DMS53 (cell line): ENCODE measurements at places on chromosomes 3 and 15.

DNA sequence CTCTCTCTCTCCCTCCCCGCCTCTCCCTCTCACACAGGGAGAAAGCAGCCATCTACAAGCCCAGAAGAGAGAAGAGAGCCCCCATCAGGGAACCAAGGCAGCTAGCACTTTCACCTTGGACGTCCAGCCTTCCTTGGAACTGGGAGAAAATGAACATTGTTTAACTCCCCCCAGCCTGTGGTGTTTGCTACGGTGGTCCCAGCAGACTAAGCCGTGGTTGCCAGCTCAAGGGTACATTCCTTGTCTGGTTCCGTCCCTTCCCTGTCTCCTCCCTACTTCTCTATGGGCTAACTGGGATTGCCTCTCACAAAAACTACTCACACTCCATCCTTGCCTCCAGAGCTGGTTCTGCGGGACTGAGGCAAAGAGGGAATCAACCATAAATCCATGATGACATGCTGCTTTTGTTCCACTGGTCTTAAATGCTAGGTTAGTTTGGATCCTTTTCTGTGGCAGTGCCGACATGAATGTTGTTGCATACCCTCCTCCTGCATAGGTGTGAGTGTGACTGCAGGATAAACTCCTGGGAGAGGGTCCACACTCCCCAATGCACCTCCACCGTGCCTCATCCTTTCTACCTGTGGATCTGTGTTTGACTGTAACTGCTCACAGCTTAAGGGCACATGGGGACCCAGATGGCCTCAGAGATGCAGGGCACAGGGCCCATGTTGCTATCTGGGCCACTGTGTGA is 12.0 kb downstream of the C3orf22 start:
- DNase-seq = no peak

- DNase-seq = no peak
These were observed 38.9 kb upstream of the MYZAP start for GRCh38 chr15:57552678-57553334.

- no peak for DNase-seq
These were observed 106.8 kb downstream of the EDEM1 start for GRCh38 chr3:5294356-5294755.

GRCh38 chr3:54967731-54968161 is 39.9 kb upstream of the LRTM1 start:
- no peak for DNase-seq

DNA sequence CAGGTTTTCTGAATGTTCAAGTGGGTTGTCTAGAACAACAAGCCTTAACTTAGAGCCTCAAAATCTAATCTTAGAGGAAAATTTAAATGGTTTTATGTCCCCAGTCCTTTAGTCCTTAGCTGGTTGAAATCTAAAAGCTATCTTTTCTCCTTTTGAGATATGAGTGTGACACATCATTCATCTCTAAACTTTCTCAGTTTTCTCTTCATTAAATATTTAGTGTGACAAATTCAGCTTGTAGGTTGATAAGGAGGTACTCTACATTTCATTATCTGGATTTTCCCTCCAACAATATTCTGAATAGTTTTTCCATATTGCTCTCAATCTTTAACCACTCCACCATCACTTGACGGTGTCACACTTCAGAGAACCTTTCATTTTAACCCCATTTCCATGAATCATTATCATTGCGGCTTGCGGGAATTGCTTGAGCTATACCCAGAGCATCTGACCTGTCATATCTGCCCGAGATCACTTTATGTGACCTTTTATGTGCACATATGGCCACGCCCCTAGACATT is 16.1 kb upstream of the ATP8B4 start:
- no peak for DNase-seq

GRCh38 chr3:51954105-51954504 is 1.1 kb upstream of the GPR62 start:
- no peak for DNase-seq

GRCh38 chr15:62417439-62417838 is 252.4 kb upstream of the C2CD4B start:
- DNase-seq = no peak

DNA sequence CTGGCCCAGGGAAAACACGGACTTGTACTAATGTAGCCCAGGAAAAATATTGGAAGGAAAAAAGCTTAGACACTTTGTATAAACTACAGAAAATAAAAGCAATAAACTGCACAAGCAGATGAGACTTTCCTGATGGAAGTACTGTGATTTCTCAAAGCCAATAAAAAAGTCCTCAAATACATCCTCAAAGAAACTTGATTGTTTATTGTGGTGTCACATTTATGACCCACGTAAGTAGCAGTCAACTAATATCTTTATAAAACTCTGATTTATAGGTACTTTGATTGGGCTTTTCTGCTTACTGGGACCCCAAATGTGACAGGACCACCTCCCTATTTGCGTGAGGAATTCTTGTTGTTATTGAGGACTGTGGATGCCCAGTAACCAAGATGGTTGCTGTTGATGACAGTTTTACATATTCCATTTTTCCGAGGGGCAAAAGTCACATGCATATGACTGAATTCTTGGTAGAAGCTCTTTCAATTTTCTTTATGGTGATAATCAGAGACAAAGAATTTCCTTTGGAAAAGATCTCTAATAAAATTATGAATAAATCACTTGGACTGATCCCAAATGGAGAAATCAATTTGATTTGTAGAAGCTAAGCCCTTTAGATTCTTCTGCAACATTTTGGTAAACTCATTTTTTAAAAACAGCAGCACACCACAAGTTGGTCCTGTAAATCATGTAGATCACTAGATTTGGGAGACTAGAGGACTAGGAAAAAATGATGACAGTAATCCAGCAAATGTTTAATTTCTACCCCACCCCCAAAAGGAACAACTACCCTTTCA is 159.0 kb upstream of the TSC22D2 start:
- no peak for DNase-seq

DNA sequence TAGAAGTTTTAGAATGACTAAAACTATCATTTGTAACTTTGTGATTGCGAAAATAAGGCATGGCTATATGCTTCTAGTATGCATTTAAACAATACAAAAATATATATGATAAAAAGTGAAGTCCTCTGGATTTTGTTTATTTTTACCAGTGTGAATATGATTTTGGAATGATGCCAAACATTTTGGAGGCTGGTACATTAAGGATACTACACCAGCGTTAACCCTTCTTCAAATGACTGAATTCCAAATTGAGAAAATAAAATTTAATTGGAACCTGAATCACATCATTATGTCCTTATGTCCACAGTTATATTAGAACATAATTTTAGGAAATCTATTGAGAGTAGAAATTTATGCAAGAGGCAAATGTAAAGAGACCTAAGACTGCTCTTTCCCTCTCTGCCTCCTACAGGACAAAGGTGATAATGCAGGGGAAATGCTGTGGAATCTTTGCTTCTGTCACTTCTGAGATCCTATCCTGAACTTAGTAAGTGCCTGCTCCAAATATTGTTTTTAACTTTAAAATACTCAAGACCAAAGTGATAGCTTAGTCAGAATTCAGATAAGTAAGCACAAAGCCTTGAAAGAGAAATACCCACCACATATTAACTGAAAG is 121.1 kb upstream of the NANOGP8 start:
- DNase-seq = peak; percentile 22
